ENCODE measurements at places on chromosomes 3 and 15. TPM values are rescaled to one million over a fixed set of nuclear protein-coding genes. Genes with fewer than 3 reads are reported as not detected.

PSTPIP1 gene
- 11.9 TPM for total RNA-seq

UQCC5 gene
- total RNA-seq: 3.2 TPM

SYNM gene
- 27.7 TPM for total RNA-seq

POU1F1 gene
- not detected for total RNA-seq
